ENCODE measurements at places on chromosomes 7 and 10.
A peak's percentile ranks its signal among the peaks of the same experiment; 100 is the strongest.

GRCh38 chr7:70568674-70569334 lies 563.1 kb upstream of the GALNT17 start:
- no peak for DNase-seq

- DNase-seq: no peak
Measured at GRCh38 chr10:19730167-19730906, 85.9 kb upstream of the PLXDC2 start.

DNA sequence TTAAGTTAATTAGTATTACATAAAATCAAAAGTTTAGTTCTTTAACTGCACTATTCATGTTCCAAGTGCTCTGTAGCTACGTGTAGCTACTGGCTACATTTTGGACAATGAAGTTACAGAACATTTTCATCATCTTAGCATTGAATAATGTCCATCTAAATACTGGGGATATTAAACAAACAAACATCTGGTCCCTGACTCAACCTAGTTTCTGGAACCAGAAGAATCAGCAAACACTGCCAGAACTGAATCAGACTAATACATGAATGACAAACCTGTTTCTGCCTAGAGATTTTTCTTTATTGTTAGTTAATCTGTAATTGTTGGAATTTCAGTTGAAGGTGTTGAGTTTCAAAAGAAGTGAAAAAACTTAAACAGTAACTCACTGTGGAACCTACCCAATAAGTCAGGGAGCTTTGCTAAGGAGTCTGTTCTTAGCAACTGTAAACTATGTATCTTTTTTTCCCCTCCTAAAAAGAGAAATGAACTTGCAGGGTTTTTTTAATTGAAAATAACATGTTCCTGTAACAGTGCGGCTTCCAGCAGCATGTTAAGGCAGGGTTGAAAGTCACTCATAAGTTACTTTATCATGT lies 58.3 kb downstream of the CDK13 start:
- DNase-seq: no peak

DNA sequence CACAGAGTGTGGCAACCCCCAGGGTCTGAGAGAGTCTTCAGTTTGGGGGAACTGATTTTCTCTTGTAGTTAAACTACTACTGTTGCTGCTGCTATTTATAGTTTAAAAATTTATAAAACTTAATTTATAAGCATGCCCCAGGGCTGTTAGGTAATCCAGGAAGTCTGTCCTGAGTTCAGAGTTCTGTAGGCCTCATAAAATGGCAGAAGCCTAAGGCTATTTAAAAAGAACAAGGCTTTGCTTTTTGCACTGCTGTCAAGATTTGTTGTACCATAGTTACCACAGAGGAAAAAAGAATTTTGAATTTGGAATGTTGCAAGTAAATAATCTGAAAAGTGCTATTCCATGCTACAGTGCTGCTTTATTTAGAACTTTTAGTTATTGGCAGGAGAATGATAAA lies 66.1 kb downstream of the AGK start:
- DNase-seq: no peak

GRCh38 chr10:78763651-78764395 lies 304.9 kb upstream of the ZMIZ1 start:
- peak; percentile 87 for DNase-seq

GRCh38 chr10:22615819-22616499 lies 98.4 kb downstream of the PIP4K2A start:
- DNase-seq: peak; percentile 60

DNA sequence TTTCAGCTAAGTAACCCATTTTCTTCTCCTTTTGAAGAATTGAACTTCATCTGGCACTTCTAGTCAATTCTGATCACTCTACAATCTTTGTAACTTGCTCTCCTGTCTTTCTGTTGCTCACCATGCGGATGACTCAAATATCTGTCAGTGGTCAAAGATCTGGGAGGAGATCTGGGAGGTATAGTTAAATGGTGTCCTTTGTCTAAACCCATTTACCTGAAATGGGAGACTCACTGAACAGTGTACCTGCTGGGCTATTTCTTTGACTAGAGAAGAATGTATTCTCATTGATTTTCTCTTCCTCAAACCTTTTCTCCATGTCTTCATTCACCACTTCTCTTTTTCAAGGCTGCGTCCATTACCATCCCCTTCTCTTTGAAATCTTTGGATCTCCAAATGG lies 42.0 kb upstream of the PCLO start:
- DNase-seq: no peak

GRCh38 chr10:132400547-132401151 lies 3.6 kb downstream of the PWWP2B start:
- DNase-seq: no peak

DNA sequence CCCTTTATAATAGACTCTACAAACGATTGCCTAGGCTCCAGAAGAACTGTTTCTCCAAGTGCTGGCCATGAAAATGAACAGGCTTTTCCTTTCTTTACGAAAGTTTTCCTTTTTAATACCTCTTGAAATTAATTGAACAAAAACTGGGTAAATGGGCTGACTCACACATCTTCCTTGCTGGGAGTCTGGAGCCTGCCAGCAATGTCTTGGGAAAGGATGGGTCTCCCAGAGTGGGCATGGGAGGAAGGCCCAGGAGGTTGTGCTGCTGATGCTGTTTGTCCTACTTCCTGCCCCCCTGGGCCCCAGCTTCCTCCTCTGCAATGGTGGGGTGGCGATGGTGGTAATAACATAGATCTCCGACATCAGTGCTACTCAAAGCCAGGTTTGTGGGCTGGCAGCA lies 174.1 kb downstream of the RPS24 start:
- no peak for DNase-seq

- no peak for DNase-seq
Measured at GRCh38 chr10:15548331-15548730, 171.4 kb downstream of the ITGA8 start.

DNA sequence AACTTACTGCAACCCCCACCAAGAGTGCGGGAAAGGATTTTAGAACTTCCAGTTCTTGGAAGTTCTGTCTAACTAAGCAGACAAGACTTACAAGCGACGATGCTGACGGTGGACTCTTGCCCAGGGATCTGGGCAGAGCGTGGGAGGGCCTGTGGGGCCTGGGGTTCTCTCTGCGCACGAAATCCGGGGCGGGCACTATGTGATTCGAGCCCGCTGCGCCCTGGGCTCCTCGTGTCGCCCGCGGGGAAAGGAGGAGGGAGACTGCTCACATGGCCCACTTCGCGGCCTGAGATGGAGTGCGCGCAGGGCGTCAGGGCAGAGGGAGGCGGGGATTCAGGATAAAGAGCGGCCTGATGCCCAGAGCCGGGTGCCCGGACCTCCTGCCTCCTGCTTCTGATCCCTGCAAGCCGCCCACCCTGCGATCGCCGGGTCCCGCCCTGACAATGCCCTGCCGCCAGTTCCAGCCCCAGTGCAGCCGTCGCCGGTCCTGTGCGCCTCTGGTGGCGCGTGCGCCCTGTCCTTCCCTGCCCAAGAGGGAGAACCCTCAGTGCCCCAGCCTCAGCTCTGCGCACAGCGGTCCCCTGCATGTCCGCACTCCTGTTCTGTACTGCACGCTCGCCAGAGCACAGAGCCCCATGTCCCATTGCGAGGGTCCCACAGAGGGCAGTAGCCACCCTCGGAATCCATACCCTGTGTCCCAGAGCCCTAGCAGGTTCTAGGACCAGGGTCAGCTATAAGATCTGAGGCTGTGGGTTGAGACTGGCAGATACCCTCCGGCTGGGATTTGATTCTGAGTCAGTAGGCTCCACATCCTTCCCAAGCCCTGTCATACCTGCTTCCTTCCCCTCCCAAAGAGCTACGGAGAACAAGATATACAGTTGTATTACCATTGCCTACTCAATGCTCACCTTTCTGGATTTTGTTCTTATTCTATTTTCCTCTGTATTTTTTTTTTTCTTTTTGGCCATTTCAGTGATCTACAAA lies 99.4 kb upstream of the TMEM106B start:
- peak; percentile 7 for DNase-seq

- no peak for DNase-seq
Measured at GRCh38 chr7:22675917-22676343, 51.1 kb upstream of the IL6 start.

All from GM13976 (cell line).